ENCODE measurements at places on chromosomes 16 and 17.

DNA sequence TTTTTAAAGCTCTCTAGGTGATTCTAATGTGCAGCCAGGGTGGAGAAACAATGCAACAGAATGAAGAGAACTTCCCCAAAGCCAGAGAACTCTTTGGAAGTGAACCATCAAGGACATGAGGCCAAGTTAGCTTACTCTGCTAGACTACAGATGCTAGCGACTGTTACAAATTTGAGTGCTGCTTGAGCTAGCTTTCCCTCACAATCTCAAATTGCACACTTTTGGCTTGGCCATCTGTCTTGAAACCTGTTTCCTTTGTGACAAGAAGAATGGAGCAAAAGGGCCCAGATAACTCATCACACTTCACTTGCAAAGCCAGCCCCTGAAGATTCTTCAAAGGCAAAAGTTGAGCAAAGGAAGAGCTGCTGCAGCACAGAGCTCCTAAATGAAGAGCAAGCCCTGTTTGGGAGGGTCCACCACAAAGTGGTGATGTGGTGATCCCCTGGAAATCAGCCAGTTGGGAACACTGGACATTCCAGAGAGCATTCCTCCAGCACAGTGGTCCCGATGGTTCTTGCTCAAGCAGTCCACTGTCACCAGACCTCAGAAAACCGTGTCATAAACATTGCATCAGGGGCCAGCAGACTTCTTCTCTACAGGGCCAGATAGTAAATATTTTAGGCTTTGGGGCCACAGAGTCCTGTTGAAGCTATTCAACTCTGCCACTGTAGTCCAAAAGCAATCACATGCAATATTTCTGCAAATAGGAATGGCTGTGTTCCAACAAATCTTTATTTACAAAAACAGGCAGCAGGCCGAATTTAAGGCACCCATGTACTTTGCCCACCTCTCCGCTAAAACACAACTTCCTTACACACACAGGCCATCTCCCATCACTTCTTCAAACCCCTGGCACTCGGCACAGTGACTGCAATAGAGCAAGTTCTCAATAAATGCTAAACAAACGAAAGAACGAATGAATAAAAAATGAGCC, 21.2 kb downstream of the SLC39A11 start:
- DNase-seq: peak; percentile 100

- no peak for DNase-seq
These were observed 2.5 kb downstream of the KNOP1 start for GRCh38 chr16:19715566-19715965.

- DNase-seq: no peak
These were observed 6.4 kb upstream of the CACNG4 start for GRCh38 chr17:66957951-66958579.

GRCh38 chr16:637081-638018, 1.2 kb upstream of the METTL26 start:
- DNase-seq: peak; percentile 71

- DNase-seq: no peak
These were observed 1.0 kb downstream of the UTP4 start for GRCh38 chr16:69133373-69133954.

GRCh38 chr16:87447323-87447722, 45.5 kb downstream of the ZCCHC14 start:
- no peak for DNase-seq

GRCh38 chr16:56883586-56883985, 18.6 kb downstream of the SLC12A3 start:
- DNase-seq: no peak

All from NCI-H524 treated with DMSO at 0.1 percent for 48 hours (cell line).